GM23248 (cell line): ENCODE measurements at places on chromosomes 11 and 22. TPM values are rescaled to one million over a fixed set of nuclear protein-coding genes. Genes with fewer than 3 reads are reported as not detected.

C11orf42 gene
- 0.16 TPM in 1 of 2 replicates, not detected in the other for polyA plus RNA-seq

GRCh38 chr22:23896523-23897186 is 2.5 kb downstream of the MIF start:
- peaks cover 9% of the 10 kb centered on the region; the same call in 1 of the 2 replicates for H3K4me1 ChIP-seq
- H3K36me3 ChIP-seq: peaks cover 12% of the 10 kb centered on the region; the same call in 1 of the 2 replicates
- no peak overlapping the region for H3K4me3 ChIP-seq
- H3K27me3 ChIP-seq: no peaks in the 10 kb centered on the region
- no peak for DNase-seq
- no peak overlapping the region for H3K27ac ChIP-seq

DNA sequence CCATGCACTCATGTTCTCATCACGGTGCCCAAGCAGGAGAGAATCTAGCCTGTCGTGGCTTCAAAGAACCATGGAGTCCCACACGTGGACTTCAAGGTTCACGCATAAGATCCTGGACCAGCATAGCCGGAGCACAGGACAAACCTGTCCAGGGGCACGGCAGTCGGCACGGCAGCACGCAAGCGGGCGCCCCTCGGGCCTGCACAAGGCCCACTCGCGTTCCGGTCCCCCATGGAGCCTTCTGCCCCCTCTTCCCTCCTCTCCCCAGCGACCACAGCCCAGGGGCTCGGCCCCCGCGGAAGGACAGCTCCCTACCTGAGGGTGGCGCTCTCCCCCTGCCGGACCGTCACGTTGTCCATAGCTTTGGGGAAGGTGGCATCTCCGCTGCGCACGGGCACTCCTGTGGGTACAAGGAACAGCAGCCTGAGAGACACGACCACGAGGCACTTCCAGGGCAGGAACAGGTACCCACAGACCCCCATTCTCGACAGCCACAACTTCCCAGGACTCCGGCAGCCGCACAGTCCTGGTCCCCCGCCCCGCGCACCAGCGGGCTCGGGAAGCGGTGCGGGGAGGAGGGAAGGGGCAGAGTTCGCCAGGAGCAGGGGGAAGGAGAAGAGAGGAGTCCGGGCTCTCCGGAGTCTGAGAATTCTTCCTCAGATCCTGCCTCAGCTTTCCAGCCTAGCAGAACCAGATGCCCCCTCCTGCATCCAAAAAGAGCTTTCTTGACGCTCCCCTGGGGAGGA is 589.5 kb downstream of the OPCML start:
- H3K27me3 ChIP-seq: peaks cover 11% of the 10 kb centered on the region; the same call in 1 of the 2 replicates
- H3K4me1 ChIP-seq: 0 out of 2 replicates have a peak, but pooled peaks cover 3% of the 10 kb centered on the region
- no peak overlapping the region for H3K27ac ChIP-seq
- H3K36me3 ChIP-seq: no peaks in the 10 kb centered on the region
- H3K4me3 ChIP-seq: peak overlapping the region; percentile 68

DNA sequence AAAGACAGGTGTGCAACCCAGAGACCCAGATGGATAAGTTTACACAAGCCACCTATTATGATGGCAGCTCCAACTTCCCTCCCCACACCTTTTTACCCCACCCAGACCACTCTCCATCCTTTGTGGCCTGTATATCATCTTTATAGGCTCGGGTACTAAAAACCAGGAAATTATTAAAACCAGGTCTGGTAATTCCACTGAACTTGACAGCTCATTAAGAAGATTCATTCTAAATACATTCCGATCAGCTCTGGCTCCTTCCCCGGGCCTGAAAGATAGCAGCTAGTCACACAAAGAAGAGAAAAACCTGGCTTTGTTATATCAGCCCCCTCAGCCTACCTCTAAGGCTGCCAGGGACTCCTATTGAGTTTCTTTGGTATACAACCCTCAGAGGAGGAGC is 67.9 kb upstream of the API5 start:
- no peak overlapping the region for H3K4me3 ChIP-seq
- no peak for DNase-seq
- no peaks in the 10 kb centered on the region for H3K27me3 ChIP-seq
- H3K36me3 ChIP-seq: no peaks in the 10 kb centered on the region

DNA sequence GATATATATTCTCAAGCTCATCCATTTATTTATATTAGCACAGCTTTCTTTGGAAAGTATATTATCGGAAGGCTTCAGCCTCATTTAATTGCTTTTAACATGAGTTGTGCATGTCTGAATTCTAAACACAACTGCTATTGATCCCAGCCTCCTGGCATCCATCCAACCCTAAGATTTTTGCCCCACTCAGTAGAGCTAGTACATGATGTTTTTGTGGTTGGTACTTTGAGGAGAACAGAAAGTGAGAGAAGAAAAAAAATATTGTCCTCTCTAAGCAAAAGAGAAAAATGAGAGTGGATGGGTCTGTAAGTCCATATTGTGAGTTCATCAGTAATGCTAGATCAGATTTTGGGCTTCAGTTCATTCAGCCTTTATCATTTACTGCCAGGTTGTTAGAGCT is 198.7 kb downstream of the DDX10 start:
- no peak overlapping the region for H3K27ac ChIP-seq
- H3K4me3 ChIP-seq: no peak overlapping the region
- DNase-seq: no peak

LINC01488 gene
- polyA plus RNA-seq: not detected in 2 replicates

MICALL1 gene
- polyA plus RNA-seq: 7.5 and 8.0 TPM in 2 replicates

DNA sequence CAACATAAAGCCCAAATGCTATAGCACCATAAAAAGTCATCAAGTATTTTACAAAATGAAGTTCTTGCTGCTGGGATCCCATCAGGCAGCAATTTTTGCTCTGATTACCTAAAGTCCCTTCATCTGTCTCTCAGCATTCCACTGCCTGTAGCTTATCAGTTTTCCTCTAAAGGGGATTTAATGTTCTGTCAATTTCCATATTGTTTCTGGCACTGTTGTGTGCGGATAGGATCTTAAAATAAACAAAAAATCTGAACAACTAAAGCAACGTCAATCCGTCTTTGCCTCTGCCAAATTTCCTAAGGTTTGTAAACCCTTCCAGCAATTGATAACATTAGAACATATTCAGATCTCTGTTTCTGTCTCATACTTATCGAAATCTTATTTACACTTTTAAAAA is 1126.3 kb upstream of the RAG2 start:
- no peak overlapping the region for H3K4me3 ChIP-seq
- H3K4me1 ChIP-seq: no peaks in the 10 kb centered on the region
- H3K27me3 ChIP-seq: no peaks in the 10 kb centered on the region
- H3K36me3 ChIP-seq: no peaks in the 10 kb centered on the region

- DNase-seq: no peak
- H3K4me1 ChIP-seq: no peaks in the 10 kb centered on the region
- no peaks in the 10 kb centered on the region for H3K27me3 ChIP-seq
- H3K4me3 ChIP-seq: no peak overlapping the region
Measured at GRCh38 chr22:17867160-17867785, 93.0 kb upstream of the BID start.

DNA sequence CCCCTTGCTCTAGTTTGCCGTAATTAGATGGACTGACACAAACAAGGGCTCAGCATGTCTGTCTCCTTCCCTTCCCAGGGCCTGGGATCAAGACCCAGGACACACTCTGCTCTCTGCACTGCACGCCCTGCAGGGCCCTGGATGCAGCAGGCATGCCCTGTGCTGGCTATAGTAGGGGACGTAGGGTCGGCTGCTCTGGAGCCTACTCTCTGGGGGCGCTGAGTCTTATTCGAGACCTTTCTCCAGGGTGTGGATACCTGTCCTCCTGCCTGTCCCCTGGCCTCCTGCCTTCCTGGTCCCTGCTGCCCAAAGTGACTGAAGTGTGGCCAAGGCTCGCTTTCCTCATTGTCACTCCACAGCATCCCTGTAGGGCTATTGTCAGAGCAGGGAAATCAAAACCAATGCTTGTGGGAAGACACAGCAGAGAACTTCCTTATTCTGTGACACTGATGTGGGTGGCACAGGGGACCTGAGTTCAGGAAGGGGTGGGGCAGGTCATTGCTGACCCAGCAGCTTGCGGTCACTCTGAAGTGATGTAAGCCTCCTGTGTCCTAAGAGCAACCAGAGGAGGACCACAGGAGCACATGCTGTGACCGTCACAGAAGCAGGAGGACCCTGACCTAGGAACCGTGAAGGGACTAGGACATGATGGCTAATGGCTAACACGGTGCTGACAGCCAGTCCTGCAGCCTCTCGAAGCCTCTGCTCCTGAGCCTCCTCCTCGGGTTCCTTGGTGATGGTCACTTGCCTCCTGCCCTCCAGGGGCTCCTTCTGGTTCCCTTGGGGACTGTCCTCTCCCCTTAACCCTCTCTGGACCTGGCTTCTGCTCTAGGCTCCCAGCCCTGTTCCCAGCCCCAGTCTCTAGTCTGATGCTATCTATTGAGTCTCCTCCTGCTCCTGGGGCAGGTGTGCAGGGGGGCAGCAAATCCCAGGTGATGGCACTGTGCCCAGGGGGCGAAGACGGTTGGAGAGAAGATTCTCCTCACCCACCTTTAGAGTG is 10.3 kb downstream of the APOBEC3A start:
- H3K27me3 ChIP-seq: peaks cover 30% of the 10 kb centered on the region
- no peaks in the 10 kb centered on the region for H3K36me3 ChIP-seq
- no peak for DNase-seq
- H3K4me3 ChIP-seq: no peak overlapping the region

GTSE1 gene
- polyA plus RNA-seq: 8.0 and 8.6 TPM in 2 replicates

DNA sequence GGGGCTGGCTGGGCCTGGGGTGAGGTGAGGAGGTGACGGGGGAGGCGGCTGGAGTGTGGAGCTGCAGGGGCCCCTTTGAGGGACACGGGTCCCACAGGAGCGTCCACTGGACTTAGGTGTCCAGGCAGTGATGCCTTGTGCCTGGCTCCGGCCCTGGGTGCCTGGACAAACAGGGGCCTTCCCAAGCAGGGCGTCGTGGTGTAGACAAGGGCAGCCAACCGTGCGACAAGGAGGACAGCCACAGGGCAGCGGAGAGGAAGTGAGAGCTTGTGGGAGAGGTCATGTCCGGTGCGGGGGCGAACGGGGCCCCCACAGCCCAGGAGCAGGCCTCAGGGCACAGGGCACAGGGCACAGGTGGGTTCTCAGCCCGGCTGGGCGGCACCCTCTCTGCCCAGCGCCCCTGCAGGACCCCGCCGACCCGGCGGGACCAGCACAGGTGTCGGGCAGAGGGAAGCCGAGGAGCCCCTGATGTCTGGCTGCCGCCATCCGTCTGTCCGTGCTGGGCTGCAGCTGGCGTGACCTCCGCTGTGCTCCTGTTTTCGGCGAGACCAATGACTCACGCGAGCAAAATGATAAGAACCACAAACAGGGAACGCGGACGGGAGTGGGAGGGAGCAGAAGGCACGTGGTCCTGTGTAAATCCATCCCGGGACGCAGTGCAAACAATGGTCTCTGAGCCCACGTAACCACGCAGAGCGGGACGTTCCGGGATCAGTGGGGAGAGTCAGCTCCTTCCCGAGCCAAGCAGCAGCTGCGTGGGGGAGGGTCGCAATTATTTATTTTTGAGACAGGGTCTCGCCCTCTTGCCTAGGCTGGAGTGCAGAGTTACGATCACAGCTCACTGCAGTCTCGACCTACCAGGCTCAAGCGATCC is 49.1 kb upstream of the A4GALT start:
- DNase-seq: peak; percentile 86
- H3K4me3 ChIP-seq: no peak overlapping the region
- no peaks in the 10 kb centered on the region for H3K27me3 ChIP-seq
- no peaks in the 10 kb centered on the region for H3K4me1 ChIP-seq
- no peak overlapping the region for H3K27ac ChIP-seq

GRCh38 chr22:31829505-31829904 is 75.7 kb downstream of the DEPDC5 start:
- H3K27me3 ChIP-seq: no peaks in the 10 kb centered on the region
- H3K36me3 ChIP-seq: no peaks in the 10 kb centered on the region
- peak overlapping the region; percentile 38 for H3K4me3 ChIP-seq
- H3K4me1 ChIP-seq: peaks cover 16% of the 10 kb centered on the region
- peak; percentile 96 for DNase-seq

DNA sequence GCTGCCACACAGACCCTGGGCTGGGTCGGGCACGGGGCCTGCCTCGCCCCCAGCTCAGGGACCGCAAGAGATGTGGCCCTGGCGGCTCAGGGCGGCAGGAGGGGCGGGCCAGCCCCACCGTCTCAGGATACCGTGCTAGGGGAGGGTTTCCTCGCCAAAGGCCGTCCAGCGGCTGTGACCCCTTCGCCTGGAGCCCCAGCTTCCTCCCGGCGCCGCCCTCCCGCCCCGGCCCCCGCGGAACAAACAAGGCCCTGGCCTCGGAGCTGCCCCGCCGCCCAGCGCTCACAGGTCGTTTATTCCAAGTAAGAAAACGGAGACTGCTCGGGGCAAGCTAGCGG is 543 bp upstream of the AP2A2 start:
- no peaks in the 10 kb centered on the region for H3K36me3 ChIP-seq
- no peak overlapping the region for H3K27ac ChIP-seq
- no peak for DNase-seq
- no peaks in the 10 kb centered on the region for H3K27me3 ChIP-seq
- peaks cover 4% of the 10 kb centered on the region; the same call in 1 of the 2 replicates for H3K4me1 ChIP-seq

SCUBE2 gene
- 0.67 and 1.3 TPM in 2 replicates for polyA plus RNA-seq

TSSK2 gene
- not detected in 2 replicates for polyA plus RNA-seq

- H3K4me1 ChIP-seq: peaks cover 7% of the 10 kb centered on the region; the same call in 1 of the 2 replicates
- H3K4me3 ChIP-seq: peak within 1 kb of the TSS; percentile 68
- peaks cover 48% of the 10 kb centered on the region for H3K27me3 ChIP-seq
- DNase-seq: peak; percentile 23
- no peak within 1 kb of the TSS for H3K27ac ChIP-seq
Measured at GRCh38 chr11:124762105-124762623, at the start of gene ESAM. Gene ESAM (minus strand): TSS chr11:124762290. CDS start chr11:124762154, 136 bp downstream.

DNA sequence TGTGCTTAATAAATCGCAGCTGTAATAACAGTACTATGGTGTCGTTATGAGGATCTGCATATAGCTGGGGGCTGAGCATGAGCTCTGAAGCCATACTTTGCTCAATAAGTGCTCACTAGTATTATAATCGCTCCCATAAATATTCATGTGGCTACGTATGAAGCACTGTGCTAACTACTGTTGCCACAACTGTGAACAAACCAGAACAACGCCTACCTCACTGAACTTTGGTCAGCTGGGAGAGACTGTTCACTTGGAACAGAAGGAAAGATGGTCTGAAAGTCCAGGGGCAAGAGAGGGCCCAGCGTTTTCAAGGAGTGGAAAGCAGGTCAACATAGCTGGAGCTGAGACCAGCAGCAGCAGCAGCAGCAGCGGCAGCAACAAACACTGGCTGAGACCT is 141.6 kb downstream of the EFCAB6 start:
- no peak overlapping the region for H3K4me3 ChIP-seq
- DNase-seq: no peak

GRCh38 chr11:7143908-7144307 is 55.1 kb downstream of the RBMXL2 start:
- H3K4me3 ChIP-seq: no peak overlapping the region
- 0 out of 2 replicates have a peak, but pooled peaks cover 4% of the 10 kb centered on the region for H3K27me3 ChIP-seq
- H3K4me1 ChIP-seq: no peaks in the 10 kb centered on the region
- no peaks in the 10 kb centered on the region for H3K36me3 ChIP-seq
- DNase-seq: peak; percentile 42

DNA sequence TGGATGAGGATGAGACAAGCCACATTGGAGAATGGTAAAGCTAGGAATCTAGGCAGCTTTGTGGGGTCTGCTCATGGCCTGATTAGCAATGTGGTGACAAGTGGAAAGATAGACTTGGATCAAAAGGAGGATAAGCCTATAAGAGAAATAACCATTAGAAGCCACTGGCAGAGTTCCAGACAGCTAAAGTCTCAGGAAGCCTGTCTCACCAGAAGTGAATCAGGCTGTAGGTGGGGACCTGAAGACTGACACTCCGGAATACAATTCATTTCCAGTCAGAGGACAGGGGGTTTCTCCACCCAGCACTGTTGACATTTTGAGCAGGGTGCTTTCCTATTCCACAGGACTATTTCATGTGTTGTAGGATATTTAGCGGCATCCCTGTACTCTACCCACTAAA is 129.7 kb downstream of the ARHGAP42 start:
- no peak for DNase-seq
- no peaks in the 10 kb centered on the region for H3K4me1 ChIP-seq
- H3K36me3 ChIP-seq: no peaks in the 10 kb centered on the region
- H3K27me3 ChIP-seq: no peaks in the 10 kb centered on the region
- H3K27ac ChIP-seq: no peak overlapping the region

- no peak for DNase-seq
- H3K36me3 ChIP-seq: no peaks in the 10 kb centered on the region; the same call in 1 of the 2 replicates
Measured at GRCh38 chr11:36432738-36433137, 77.3 kb downstream of the TRAF6 start.
